ENCODE measurements at places on chromosomes 12 and 14.
A peak's percentile ranks its signal among the peaks of the same experiment; 100 is the strongest.

DNA sequence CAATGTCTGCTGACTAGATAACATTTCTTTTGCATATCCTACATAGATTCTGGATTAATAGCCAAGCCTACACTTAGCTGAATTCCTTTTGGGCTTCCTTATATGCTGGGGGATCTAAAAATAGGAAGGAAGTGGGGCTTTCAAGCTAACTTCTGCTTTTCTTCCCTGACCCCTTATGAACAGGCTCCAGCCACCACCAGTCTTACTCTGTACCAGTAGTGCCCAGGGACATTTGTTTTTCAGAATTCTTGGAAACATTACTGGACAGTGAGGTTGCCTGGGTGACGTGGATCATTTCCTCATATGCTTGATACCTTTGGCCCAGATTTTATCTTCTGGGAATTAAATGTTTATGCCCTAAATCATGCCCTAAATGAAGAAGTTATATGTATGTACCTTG is 55.9 kb upstream of the SRRM4 start:
- DNase-seq = no peak

GRCh38 chr12:1634590-1635191 is 5.7 kb downstream of the WNT5B start:
- peak; percentile 35 for DNase-seq

- DNase-seq = no peak
Observed at GRCh38 chr12:14066021-14066420, 84.6 kb upstream of the GRIN2B start.

- DNase-seq = no peak
Observed at GRCh38 chr14:100698066-100698465, 28.6 kb upstream of the DLK1 start.

DNA sequence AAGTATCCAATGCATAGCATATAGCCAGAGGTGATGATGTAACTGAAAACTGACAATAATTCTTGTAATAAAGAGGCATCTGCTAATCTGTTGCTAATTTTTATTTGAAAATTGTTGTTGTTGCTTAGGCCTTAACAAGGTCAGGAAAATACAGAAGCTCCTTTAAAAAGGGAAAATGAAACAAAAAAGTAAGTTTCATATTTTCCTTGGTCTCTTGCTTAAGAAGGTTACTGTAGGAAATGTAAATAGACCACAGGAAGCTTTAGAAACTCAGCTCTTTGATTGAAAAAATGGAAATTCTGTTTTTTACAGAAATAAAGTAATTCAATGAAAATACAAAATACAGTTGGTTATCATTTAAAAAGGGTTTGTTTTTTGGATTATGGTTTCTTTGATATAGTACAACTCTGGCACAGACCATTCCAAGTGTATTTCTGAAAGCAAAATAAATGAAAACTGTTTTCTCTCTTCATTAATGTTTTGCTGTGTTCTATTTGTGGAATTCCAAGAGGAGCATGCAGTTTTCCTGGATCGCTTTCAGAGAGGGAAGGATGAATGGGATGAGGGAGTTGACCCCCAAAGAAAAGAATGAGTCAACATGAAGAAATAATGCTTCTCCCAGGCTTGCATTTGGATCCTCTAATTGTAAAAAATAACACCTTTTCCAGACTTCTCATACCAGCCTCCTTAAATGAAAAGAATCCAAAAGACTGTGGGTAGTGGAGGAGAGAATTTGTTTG is 398.0 kb upstream of the FAR2 start:
- DNase-seq = no peak

GRCh38 chr14:70268760-70269159 is 80.0 kb upstream of the SLC8A3 start:
- DNase-seq = no peak

DNA sequence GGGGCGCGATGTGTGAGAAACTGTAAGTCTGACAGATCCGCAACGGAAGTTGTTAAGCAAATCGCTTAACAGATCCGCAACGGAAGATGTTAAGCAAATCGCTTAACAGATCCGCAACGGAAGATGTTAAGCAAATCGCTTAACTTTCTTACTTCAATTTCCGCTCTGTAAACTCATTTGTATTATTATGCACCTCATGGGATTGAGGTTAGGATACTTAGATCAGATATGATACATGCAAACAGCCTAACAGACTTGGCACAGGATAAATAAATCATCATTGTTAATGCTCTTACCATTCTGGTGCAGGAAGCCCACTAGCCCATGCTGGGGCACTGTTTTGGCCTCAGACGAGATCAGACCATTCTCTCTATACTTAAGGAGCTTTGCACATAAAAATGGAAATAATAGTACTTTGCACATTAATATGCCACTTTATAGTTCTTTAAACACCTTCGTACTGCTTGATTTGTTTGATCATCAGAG is 399 bp downstream of the NCAPD2 start:
- no peak for DNase-seq

DNA sequence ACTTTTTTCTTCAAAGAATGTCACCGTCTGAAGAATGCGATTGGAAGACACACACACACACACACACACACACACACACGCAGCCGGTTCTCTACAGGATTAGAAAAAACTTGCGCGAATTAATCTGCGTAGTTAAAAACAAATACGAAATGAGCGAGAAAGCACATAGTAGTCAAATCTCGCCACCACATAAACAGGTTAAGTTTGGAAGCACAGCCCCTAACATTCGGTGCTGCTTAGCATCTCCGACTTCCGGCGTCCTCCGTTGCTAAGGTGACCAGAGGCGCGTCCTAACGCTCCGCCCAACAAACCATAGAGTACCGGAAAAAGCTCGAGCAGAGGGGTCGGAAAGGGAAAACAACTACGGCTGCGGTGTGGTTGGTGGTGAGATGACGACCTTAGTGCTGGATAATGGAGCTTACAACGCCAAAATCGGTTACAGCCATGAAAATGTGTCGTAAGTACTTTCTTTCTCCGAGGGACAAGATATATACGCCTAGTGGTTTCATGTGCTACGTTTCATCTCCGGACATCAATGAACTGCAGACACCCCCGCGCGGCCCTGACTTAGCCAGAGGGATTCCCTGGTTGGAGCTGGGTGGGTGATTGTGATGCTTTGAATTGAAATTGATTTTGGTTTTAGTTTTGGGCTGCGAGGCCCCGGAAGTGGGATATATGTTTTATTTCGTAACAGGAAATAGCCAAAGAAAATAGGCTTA is at the start of gene ACTR6:
Gene ACTR6 (plus strand): TSS at position 353 of the 719 bp plus-strand sequence. CDS start 37 bp downstream, at position 390.
- peak; percentile 94 for DNase-seq

All from stimulated activated CD4-positive, alpha-beta T cell treated with anti-CD3 and anti-CD28 coated beads, Interleukin-2, amount 100 ng/mL, for 4 hours (primary cell).